Effector CD4-positive, alpha-beta T cell (primary cell): ENCODE measurements at places on chromosomes 13 and 19.
A peak's percentile ranks its signal among the peaks of the same experiment; 100 is the strongest.

GRCh38 chr13:22735011-22735995 is 445.5 kb upstream of the SGCG start:
- DNase-seq, result no peak

DNA sequence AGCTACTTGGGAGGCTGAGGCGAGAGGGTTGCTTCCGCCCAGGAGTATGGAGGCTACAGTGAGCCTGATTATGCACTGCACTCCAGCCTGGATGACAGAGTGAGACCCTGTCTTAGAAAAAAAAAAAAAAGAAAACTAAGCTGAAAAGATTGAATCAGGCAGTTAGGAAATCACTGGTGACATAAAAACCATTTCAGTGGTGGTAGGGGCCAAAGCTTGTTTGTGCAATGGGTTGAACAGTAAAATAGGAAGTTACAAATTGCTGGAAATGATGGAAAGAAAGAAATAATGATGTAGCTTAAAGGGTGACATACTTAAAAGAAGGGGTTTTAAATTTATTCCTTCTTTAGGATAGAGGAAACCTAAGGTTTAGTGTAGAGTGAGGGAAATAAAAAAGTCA is 4.8 kb upstream of the OXGR1 start:
- DNase-seq, result no peak

DNA sequence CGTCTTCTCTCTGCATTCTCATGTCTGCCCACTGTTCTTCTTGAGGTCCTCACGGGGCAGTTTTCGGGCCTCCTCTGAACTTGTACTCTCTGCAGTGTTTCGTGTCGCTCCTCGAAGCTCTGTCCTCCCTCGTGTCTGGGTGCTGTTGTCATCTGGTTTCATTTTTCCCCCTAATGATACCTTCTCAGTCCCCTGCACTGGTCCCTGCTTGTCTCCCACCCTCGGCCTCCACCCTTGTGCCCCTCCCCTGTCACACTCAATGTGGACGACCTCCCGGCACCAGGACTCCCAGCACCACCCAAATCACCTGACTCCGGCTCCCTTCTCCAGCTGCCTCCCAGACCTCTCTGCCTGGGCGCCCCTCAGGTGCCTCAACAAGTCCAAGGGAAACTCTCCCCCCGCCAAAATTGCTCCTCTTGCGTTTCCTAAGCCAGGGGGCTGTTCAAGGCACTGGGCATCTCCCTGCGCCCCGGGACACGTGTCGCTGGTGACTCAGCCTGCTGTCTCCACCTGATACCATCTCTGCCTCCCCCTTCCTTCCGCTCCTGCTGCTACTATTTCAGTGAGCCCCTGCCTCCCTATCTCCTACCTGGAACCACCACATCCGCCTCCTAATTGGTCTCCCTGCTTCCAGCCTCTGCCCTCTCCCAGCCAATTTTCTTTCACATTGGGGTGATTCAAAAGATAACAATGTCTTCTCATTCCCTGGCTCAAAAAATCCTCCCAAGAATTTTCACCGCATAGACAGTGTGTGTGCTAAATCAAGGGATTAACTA is 49.5 kb downstream of the RFX2 start:
- DNase-seq, result peak; percentile 49

GRCh38 chr13:30510811-30511371 is 45.2 kb upstream of the HMGB1 start:
- no peak for DNase-seq

DNA sequence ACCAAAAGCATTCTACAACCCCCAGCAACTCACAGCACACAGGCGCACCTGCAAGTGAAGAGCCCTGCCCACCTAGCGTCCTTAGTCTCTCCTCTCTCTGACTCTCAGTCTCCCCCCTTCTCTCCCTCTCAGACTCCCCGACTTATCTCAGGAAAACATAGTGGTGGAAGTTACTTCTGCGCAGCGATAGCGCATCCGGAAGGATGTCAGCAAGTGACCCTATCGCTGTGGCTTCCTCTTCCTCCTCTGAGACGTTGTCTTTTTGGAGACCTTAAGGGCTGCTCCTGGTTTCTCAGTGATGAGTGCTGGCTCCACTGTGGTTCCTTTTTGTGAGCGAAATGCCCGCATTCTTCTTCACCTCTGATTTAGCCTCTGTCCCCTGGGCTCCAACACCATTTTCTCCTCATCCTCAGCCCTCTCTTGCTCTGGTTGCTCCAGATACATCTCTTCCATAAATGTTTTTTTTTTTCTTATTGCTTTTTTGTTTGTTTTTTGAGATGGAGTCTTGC is 1.4 kb upstream of the YIF1B start:
- DNase-seq, result no peak

- DNase-seq, result no peak
These were observed 484.0 kb downstream of the MYO16 start for GRCh38 chr13:109113427-109113826.

DNA sequence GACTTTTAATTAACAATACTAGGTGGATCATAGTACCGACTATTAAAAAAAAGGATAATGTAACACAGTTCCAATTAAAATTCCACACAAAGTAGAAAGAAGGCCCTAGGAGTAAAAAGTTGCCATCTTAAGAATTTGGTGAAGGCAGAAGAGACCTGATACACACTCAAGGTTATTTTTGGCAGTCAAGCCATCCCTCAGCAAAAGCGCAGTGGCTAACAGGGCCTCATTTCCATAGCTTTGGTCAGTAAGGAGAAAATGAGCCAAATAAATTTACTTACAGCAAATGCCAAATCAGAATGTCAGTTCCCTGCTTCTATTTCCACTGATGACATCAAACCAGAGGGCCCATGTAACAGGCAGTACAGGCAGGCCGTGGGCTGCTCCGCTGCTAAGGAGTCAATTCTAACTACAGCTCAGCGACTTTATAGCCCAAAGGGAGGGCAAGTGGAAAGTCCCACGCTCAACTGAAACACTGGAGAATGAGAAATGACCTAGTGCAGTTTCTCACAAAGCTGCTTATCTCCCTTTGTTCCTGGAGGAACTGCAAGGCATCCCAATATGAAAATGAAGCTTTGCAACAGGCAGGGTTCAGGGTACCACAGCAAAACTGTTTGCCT is 6.3 kb downstream of the ARGLU1 start:
- DNase-seq, result no peak

DNA sequence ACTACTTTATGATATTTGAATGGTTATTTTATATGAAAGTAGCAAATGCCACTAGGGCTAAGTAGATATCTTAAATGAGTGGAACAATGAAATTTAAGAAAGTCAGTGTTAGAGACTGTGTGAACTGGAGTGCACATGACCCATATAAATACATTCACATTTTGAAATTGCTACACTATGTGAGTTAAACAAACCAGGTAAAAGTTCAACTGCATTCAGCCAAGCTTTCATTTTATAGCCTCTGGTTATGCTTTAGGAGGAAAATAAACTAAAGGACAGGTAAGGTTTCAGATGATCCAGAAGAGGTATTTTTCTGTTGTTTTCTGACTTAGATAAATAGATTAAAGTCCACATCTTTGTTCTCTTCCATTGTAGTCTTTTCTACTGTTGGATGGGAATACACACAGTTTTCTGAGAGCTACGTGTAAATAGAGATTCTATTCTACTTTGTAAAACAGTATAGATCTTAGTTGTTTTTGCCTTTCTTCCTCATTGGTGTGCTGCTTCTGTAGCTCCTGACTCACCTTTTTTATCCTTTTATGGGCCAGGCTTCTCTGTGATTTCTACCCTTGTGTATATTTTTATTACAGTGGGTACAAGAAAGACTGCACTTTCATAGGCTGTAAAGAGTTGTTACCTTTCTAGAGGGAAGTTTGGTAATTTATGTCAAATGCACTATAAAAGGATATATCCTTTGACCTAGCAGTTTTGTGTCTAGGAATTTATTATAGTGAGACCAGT is 54.6 kb upstream of the KCTD4 start:
- no peak for DNase-seq

DNA sequence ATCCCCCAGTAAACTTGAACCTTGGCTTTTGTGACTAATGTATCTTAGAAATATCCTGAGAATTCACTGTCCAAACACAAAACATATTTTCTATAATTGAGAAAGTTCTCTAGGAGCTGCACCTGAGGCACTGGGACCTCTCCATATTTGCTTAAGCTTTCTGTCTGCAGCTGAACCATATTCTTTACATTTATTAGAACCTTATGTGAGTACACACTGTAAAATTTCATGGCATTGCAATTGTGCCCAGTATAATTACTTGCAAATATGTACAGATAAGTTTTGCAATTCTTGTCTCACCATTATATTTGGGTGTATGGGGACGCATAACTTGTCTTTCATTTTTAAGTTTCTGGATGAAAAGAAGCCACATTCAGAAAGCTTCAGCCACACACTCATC is 280.7 kb upstream of the KLHL1 start:
- no peak for DNase-seq

- no peak for DNase-seq
These were observed 1.7 kb downstream of the CD320 start for GRCh38 chr19:8306235-8307054.

DNA sequence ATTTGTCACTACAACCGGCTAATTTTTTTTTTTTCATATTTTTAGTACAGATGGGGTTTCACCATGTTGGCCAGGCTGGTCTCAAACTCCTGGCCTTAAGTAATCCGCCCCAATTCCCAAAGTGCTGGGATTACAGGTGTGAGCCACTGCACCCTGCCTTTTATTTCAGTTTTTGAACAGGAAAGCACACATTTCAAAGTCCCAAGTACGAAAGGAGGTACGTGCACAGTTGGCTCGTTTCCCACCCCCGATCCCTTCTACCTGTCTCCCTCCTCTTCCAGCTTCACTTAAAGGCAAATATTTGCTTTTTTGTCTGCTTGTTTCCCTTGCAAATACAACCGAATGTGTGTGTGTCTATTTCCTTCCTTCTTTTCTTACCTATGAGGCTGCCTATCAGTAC is 30.5 kb downstream of the ZIC5 start:
- no peak for DNase-seq

DNA sequence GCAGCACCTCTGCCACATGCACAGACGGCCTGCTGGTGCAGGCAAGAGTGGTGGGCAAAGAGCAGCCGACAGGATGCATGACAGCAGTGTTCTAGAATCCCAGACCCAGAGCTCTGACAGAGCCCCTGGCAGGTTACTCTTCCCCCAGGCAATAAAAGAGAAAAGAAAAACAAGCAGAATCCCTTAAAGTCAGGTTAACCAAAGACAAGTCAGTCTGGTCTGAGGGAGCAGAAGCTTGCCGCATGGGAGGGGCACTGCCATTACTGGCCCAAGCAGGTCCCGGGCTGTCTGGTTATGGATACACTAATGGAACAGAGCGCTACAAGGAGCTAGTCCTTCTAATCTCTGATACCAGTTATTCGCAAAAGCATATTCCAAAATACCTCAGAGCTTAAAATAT is 36.1 kb upstream of the DOCK9 start:
- no peak for DNase-seq

DNA sequence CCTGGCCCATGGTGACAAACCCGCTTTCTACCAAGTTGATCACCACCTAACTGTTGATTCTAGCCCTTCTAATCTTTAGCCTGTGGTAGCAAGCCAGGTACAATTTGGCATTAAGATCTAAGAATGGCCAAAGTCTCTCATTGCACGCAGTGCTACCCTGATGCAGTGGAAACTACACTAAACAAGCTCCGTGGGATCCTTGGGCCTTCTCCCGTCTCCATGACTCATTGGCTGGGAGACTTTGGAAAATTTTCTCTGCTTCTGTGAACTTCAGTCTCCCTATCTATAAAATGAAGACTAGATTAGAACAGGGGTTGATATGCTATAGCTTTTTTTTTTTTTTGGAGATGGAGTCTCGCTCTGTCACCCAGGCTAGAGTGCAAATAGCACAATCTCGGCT is 223.0 kb downstream of the TSHZ3 start:
- DNase-seq, result no peak

DNA sequence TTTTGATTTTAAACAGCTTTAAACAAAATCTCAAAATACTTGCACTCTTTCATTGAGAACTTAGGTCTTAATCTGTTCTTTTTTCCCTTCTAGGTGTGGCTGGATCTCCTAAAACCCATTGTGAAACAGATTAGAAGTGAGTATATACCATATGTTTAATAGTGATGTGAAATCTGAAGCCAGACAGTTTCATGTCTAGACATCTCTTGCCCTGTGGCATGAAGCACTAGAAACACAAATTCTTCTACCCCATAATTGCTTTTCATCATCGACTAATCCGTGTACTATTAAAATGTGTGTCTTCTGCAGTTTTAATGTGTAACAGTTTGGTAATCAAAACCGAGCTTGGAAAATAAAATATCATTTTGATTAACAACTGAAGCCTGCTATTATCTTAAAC is 188.2 kb upstream of the RNF113B start:
- DNase-seq, result no peak

- no peak for DNase-seq
These were observed 115.5 kb downstream of the FGF14 start for GRCh38 chr13:102286326-102286725.

DNA sequence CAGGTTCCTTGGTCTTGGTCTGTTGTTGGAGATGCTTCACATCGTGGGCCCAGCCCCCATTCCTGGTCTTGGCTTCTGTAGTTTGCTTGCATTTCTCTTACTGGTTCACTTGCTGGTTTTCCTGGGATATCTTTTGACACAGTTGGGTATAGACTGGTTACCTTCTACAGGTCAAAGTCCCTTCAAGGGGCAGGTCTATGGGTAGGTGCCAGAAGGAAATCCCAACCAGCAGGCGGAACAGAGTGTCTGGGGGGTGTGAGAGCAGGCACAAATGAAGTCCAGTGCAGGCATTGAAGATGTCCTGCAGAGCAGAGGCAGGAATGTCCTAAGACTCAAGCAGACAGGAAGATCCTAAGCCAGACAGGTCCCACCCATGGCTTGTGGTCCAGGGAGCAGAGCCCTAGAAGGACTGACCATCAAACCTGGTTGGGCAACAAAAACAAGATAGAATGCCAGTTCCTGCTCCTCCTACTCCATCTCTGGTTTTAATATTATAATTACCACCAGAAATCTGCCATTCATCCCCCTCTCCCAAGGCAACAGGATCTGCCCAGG is 17.7 kb upstream of the WASF3 start:
- DNase-seq, result no peak

- no peak for DNase-seq
These were observed 31.6 kb upstream of the CACTIN start for GRCh38 chr19:3658004-3658869.

- no peak for DNase-seq
These were observed 1516.2 kb upstream of the PCDH20 start for GRCh38 chr13:62931853-62932252.

DNA sequence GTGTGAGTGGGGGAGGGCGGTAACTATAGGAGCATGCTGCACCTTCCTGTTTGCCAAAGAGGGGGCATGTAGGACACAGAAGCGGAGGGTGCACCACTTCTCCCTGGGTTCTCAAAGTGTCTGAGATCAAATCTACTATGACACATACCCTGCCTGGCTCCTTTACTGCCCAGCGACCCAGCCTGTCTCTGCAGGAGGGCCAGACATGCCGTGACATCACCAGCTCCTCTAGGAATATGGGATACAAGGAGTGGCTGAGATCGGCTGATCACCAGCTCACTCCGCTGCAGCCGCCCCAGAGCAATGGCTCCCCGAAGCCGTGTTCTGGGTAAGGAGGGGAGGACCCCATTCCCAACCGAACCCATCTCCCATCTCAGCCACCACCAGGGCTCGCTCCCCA is 16.4 kb upstream of the IGFL1 start:
- no peak for DNase-seq

GRCh38 chr19:7748756-7749155 is 1.4 kb upstream of the CD209 start:
- DNase-seq, result no peak
